Stimulated activated CD8-positive, alpha-beta memory T cell treated with anti-CD3 and anti-CD28 coated beads, Interleukin-4, amount 100 ng/mL, for 48 hours (primary cell): ENCODE measurements at places on chromosomes 12 and 14.

- DNase-seq = no peak
These were observed 308.0 kb downstream of the PPFIA2 start for GRCh38 chr12:81450920-81451739.

DNA sequence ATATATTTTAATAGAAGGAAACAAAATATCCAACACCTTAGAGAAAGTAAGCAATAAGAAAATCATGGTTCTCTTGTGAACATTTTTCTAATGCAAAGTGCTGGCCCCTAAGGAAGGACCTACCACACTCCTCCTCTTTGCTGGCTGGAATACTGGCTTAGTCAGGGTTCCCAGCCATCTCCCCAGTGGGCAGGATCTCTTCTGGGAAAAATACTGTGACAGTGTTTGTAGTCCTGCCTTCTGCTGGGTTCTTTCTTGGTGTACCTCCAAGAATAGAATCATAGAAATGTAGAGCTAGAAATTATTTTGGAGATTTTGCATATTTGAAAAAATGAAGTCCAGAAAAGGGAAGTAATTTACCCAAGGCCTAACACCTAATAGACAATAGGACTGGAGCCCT lies 31.9 kb downstream of the KCNMB4 start:
- no peak for DNase-seq

DNA sequence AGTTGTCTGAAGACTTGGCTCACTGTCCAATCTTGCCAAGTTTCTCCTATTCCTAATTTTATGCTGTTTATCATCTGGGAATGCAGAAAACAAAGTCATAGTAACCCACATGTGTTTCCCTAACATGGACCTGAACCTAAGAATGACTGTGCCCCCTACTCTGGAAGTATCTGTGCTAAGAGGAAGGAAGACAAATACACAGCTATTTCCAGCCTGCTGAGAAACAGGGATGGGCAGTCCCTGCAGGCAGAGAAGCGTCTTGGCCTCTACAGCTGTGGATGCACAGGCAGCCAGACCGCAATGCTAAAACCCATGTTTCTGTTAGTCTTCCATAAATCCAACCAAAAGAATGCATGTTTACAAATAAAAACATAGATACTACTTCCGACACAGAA lies 56.2 kb downstream of the DUSP16 start:
- no peak for DNase-seq

DNA sequence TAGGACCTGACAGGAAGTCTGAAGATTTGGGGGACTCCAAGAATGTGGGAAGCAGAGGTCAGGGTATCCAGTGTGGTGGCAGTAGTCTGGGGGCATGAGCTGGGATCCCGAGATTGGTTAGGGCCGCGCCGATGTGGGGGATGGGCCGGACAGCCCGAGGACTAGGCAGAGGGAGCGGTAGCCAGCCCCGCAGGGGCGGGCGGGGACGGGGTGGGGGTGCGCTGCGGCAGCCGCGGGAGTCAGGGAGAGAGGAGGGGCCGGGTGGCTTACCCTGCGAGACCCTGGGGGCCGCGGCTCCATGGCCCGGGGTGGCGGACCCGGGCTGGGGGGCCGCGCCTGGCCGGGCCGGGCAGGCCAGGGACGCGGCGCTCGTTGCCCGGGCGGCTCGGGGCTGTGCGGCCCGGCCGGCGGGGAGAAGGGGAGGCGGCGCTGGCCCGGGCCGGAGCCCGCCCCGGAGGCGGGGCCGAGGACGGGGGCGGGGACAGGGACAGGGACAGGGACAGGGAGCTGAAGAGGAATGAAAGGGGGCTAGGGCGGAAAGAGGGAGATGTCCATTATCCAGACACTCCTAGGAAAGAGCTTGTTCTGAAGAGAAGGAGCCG lies 5.6 kb downstream of the ZNF385A start:
- no peak for DNase-seq

DNA sequence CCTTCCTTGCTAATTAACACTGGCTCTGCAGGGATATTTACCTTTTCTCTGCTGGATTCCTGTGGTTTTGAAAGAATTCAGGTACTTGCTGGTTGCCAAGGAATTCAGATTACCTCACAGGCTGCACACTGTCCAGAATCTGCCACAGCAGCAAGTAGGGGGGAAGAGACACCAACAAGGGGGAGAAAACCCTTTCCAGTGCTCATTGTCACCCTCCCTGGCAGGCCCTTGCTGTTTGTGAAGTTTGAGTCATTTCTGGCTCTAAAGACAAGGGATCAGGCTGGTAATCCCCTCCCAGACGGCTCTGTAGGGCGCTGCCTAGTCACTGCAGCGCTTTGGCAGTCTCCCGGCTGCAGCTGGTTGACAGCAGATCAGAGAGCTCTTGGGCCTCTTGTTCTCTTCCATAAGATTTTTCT lies 50.8 kb downstream of the TTLL5 start:
- DNase-seq = peak; percentile 24

DNA sequence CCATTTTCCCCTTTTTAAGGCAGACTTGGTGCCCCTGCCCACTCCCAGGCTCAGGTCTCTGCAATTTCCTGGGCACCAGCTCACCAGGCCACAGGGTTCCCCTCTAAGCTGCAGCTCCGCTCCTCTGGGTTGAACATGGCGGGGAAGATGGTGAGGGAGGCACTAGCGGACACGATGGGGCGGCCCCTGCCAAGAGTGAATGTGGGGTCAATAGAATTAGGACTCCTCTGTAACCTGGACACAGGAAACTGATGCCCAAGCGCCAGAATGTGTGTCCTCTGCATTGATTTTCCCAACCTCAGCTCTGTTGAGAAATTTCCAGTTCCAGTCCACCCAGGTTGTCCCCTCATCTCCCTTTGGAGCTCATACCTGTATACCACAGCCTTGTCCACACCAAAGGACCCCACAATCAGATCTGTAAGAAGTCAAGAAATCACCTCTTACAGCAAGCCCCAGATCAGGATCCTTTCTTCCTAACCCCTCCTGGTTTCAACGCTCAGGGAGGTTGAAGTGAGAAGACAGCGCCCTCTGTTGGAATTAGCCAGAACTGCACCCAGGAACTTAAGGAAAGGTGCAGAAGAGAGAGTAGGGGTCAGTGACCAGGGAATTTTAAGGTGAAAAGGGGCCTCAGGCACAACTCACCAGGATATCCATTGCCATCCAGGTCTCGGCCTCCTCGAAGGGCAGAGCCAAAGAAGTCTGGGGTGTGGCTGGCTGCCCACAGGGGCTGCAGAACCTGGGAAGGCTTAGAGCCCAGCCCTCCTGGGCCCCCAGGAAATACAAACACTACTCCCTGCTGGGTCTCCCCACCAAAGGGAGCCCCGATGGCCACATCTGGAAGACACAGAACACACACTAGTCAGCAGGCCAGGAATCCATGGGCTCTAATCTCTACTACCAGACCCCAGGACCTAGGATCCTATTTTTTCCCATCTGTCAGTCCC lies 14.7 kb downstream of the ITGA5 start:
- peak; percentile 86 for DNase-seq

DNA sequence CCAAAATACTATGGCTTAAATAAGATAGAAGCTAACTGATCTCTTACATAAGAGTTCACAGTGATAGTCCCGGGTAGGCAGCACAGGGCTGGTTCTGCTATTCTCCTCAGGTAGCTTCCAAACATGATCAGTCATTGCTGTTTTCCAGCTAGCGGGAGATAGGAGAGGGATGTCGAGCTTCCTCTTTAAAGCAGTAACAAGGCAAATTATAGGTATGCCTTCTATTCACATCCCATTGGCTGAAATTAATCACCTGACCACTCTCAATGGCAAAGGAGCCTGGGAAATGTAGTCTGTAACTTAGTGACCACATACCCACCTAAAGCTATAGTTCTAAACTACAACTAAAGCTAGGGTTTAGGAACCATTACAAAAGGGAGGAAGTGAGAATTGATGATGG lies 34.5 kb upstream of the VRK1 start:
- DNase-seq = no peak

- DNase-seq = no peak
These were observed 17.2 kb upstream of the ARID4A start for GRCh38 chr14:58280954-58281787.

DNA sequence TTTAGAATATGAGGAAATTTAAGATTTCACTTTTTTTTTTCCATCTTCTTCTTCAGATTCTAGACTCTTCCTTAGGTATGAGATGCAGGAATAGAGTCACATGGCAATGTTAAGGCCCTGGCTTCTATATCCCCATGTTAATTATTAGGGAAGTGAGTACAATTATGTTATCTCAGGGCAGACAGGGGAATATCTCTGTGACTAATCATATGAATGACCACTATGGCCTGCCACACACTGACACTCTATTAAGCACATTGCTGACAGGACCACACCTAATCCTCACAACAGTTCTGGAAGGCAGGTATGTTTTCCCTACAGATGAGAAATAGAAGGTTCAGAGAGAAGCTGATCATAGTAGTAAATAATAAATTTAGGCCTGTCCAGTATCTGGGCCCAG lies 69.4 kb upstream of the PTPRQ start:
- no peak for DNase-seq

DNA sequence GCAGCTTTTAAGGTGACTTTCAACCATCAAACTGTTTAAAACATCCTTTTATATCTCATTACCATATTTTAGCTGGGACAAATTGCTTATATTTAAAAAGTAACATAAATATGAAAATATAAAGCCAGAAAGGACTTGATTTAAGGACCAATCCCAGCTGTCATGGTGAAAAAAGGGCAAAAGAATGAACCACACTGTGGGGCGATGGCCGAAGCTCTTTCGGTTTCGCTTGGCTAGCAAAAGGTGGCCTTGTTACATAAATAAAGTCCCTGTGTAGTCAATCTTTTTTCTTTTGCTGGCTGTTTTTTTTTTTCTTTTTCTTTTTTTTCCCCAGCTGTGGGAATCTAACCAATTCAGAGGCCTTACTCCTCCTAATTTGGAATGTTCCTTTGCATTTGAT lies 50.9 kb downstream of the FBXO33 start:
- no peak for DNase-seq

DNA sequence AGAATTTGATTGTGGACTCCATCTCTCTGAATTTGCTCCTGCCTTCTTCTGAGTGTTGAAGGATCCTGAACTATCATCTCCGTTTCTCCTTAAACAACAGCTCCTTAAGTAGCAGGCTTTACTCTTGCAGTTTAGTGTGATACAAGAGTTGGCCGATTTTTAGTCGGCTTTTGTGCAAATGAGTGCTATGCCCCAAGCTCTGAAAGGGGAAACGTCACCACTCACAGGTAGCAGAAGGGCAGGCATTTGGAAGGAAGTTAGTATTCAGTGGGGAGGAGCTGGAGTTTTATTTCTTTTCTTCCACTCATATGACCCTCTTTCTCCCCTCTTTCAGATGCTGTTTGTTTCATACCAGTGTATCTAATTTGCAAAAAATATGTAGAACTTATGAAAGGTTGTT lies 36.5 kb upstream of the LRRC10 start:
- no peak for DNase-seq

DNA sequence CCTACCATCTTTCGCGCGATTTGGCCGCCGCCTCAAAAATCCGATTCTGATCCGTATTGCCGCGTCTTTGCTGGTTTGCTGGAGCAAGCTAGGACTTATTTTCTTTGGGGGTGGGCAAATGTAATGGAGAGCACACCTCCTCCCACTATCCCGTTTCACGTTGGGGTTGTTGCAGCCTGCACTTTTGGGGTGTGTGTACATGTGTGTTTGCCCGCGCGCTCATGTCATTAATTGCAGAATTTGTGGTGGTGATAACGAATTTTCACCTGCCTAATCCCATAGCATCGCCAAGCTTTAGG lies 657 bp downstream of the METAP2 start:
- no peak for DNase-seq
